ENCODE measurements at places on chromosomes 13 and 19. TPM values are rescaled to one million over a fixed set of nuclear protein-coding genes. Genes with fewer than 3 reads are reported as not detected.

- DNase-seq: no peak
Observed at GRCh38 chr13:45316338-45316737, 24.6 kb downstream of the TPT1 start.

GRCh38 chr13:46593398-46593797 lies 40.4 kb downstream of the LRCH1 start:
- no peak for DNase-seq

Gene ZNF20
- total RNA-seq: 1.7 TPM

Gene KIR3DL1
- not detected for total RNA-seq

Gene TMIGD2
- not detected for total RNA-seq

DNA sequence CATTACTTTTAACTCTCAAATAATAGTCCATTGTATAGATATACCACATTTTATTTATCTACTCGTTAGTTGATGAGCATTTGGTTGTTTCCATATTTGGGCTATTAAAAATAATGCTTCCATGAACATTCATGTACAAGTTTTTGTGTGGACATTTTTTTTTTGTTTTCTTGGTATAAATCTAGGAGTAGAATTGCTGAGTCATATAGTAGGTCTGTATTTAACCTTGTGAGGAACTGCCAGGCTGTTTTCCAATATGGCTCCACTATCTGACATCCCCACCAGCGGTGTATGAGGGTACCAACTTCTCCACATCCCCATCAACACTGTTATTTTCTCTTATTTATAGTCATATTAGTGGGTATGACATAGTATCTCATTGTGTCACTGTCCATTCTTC lies 143.1 kb downstream of the RAP2A start:
- DNase-seq: no peak

DNA sequence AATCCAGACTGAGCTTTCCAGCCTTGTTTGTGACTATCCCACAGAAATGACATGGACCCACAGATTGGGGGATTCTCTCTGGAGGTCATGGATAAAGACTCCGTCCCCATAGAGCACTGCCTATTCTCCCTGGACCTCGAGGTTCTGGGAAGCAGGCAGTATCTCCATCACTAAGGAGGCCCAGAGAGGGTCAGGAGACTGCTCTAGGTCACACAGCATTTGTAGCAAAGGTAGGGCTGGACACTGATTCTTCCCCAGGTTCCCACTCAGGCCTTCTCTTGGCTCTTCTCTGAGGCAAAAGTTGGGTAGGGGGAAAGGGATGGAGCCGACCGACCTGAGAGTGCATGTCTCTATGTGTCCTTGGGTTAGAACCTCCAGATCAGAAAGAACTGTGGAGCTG lies 80.9 kb downstream of the PTPRS start:
- DNase-seq: no peak

GRCh38 chr19:49658566-49659442 lies 6.9 kb downstream of the IRF3 start:
- no peak for DNase-seq

GRCh38 chr13:41858780-41859179 lies 102.1 kb downstream of the VWA8 start:
- DNase-seq: no peak

Measured in omental fat pad (tissue), 4 donors.